ENCODE measurements at places on chromosomes 7 and 10.
A peak's percentile ranks its signal among the peaks of the same experiment; 100 is the strongest.

DNA sequence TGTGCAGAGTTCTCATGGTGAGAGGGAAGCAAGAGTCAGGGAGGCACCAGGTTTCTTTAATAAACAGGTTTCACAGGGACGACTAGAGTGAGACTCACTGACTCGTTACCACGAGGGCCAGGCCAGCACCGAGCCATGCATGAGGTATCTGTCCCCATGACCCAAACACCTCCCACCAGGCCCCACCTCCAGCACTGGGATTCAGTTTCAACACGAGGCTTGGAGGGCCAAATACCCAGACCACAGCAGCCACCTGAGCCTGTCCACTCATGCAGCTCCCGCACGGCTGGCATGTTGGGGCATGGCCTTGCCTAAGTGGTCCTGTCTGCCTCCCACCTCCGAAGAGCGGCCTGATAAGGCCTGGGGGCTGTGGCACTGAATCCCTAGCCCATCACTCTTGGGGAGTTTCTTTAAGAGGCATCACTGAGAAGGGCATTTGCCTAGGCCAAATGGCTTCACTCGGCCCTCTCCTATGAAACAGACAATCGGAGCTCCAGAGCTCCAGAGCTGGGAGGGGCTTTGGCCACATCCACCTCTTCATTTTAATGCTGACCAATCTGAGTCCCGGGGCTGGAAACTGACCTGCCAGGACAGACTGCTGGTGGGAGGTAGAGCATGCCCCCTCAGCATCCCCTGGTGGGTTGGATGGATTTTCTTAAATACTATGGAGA lies 157.8 kb downstream of the DNAJB6 start:
- DNase-seq: no peak

DNA sequence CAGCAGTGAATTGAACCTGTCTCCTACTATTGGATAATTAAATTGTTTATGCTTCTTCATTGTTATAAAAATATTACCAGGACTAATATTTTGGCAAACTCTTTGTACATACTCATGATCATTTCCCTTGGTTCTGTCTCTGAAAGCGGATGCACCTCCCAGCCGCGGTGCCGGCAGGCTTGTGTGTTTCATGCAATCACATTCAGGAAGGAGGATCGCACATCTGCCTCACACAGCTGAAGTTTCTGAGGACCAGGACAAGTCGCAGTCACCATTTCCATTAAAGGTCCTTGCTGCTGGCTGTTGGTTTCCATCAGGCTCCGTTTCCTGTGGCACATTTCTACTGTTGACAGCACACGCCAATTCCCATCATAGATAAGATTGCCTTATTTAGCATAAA lies 117.8 kb upstream of the SHH start:
- no peak for DNase-seq

DNA sequence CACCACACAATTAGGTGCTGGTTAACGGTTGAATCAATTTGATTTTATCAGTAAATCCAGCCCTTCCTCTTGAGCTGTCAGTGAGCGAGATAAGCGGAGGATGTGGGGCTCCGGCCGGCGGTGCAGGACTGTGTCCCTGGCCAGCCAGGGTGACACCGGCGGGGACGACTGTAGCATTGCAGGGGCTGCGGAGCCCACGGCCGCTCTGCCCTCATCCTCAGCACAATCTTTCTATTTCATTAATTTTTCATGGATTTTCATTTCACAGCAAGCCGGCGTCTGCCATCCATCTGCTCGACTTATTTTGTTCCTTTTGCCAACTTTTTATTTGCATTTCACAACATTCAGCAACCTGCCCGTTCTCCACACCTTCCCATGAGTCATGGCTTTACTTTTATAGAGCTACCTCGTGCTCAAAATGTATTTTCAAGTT lies 4.7 kb downstream of the ADARB2 start:
- DNase-seq: no peak

DNA sequence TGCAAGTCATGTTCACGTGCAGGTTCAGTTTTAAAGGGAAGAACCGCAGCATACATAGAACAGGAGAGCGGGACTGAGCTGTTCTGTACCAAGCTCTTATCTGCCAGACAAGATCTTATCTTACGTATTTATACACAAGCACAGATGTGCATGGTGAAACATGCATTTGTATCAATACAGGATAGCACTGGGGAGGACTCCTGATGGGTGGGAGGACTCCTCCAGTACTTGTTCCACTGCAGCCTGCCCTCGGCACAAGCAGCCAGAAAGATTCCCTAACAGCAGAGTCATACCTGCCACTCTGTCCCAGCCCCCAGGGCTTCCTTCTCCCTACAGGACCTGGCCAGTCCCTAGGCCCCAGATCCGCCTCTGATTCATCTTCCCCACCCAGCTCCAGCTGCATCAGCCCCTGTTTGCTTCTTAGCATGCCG lies 13.2 kb upstream of the PRKCQ start:
- DNase-seq: peak; percentile 64

GRCh38 chr10:118035354-118036005 lies 11.3 kb downstream of the RAB11FIP2 start:
- no peak for DNase-seq

DNA sequence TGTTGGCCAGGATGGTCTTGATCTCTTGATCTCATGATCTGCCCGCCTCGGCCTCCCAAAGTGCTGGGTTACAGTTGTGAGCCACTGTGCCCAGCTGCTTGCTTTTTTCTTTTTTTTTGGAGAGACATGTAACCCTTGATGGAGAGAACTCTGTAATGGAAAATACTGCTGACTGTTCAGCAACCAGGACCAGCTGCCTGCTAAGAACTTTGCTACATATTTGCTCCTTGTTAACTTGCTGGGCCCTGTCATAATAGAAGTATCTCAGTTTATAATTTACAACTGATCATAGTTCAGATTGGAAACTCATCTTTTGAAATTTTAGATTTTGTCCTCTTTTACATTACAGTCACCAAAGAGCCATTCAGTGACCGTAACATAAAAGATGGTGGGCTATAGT lies 34.9 kb downstream of the TASOR2 start:
- no peak for DNase-seq

GRCh38 chr10:19775296-19775695 lies 40.9 kb upstream of the PLXDC2 start:
- no peak for DNase-seq

DNA sequence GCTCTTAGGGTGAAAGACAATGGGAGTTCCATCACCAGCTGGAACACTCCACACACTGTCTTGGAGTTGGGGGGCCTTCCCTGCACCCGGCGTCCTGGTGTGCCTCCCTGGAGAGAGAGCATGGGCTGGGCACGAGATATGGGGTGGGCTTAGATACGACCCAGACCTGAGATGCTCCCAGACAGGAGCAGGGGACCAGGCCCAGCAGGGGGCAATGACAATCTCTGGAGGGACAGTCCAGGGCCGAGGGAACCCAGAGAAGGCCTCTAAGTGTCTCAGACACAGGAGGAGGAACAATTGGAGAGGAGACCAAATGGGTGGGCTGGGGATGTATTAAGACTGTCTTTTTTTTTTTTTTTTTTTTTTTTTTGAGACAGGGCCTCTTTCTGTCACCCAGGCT lies 40.0 kb downstream of the MYL10 start:
- no peak for DNase-seq

DNA sequence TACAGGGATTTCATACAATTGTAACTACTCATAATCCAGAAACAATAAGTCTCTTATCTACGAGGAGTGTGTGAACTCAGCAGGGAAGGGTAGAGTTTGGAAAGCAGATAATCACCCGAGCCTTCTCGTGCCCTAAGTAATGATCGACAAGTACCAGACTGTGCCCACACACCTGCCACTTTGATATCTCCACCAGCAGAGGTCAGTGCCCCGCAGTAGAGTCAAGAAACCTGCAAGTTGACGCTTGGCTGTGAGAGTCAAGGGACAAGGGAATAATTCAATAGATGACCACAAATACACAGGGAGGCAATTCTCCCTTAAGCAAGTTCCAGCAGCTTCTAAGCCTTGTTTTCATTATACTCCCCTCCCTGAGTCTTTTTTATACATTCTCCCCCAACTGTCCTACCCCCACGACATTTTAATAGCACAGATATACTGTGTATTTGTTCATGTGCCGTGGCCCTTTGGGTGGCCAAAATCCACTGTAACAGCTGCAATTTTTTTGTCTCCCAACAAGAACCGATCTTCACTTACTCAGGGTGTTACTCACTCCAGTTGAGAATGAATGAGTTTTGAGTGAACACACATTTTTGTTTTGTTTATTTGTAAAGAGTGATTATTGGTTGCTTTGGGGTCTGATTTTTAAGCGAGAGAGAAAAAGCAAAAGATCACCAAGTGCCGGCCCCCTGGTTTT lies 106.9 kb upstream of the RHEB start:
- peak; percentile 44 for DNase-seq

GRCh38 chr10:72563327-72563932 lies 62.4 kb downstream of the MICU1 start:
- peak; percentile 29 for DNase-seq

GRCh38 chr7:69692611-69693010 lies 94.3 kb downstream of the AUTS2 start:
- DNase-seq: no peak

GRCh38 chr10:7491949-7492659 lies 81.3 kb upstream of the SFMBT2 start:
- no peak for DNase-seq

GRCh38 chr10:11563936-11564335 lies 47.5 kb downstream of the USP6NL start:
- no peak for DNase-seq

- peak; percentile 65 for DNase-seq
Measured at GRCh38 chr7:155738652-155739537, 73.4 kb downstream of the SHH start.

DNA sequence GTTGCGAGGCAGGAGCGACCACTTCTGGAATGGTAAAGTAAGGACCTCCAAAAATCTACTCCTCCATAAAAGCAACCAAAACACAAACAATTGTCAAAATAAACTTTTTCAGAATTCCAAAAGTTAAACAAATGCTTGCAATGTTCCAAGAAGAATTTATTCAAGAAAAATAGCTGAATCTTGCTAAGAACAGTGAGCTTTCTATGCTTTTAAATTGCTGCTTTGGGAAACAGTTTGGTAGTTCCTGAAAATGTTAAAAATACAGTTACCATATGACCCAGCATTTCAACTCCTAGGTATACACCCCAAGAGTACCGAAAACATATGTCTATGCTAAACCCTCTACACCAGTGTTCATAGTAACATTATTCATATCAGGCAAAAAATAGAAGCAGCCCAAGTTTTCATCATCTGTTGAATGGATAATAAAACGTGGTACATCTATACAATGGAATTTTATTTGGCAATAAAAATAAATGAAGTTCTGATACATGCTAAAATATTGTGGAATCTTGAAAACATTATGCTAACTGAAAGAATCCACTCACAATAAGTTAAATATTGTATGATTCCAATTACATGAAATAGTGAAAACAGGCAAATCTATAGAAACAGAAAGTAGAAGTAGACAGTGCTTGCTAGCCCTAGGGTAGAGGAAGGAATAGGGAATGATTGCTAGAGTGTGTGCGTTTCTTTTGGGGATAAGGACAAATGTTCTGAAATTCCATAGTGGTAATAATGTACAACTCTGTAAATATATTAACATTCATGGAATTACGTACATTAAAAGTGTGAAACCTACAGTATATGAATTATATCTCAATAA lies 57.0 kb downstream of the LRRN3 start:
- DNase-seq: no peak

- no peak for DNase-seq
Measured at GRCh38 chr10:89625041-89625765, 19.8 kb downstream of the PANK1 start.

DNA sequence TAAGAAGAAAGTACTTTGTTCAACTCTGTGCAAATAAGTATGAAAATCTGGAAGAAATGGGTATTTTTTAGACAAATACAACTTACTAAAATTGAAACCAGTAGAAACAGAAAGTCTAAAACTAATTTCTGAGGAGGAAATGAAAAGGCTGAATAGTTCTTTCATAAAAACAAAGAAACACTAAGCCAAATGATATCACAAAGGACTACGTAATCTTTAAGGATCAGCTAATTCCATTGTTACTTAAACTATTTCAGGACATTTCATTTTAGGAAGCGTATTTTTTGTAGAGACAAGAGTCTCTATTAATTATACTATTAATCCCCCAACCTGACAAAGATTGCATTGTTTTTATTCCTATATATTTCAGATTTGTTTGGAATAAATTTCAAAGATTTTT lies 11.2 kb upstream of the CCSER2 start:
- no peak for DNase-seq

GRCh38 chr10:129647590-129647989 lies 180.5 kb downstream of the MGMT start:
- DNase-seq: no peak

DNA sequence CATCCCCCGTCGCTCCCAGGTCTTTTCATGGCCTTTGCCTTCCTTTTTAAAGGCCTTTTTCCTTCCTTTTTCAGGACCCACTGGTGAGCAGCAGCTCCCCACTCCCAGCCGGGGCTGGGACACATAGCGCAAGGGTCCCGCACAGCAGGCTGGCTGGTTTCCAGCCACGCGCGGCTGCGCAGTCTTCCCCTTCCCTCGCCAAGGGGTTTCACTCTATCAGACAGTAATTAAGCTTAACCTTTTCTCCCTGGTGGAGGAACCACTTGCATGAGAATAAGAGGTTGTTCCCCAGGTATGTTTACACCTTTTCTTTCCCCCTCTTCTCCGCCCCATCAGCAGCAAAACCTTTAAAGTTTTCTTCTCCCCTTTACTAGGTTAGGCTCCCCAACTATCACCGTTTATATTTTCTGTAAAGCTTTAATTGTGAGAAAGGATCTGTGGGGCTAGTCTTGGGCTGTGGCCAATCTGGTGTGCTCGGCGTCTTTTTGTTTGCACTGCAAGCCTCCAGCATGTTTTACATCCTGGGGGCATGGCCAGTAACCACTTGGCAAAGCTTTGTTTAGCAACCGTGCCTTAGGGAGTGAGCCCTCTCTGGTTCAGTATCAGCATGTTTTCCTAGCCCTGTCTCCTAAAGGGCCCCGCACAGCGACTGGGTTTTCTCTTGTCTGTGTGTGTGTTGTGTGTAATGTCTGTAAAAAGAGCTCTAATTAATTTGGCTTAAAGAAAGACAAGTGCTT lies 219.6 kb downstream of the PHF14 start:
- no peak for DNase-seq

GRCh38 chr7:156158693-156159092 lies 346.4 kb upstream of the SHH start:
- DNase-seq: no peak

Measured in CD4-positive, alpha-beta T cell treated with Interleukin-4 for 1 hour (primary cell).